Neuronal stem cell (in vitro differentiated cells): ENCODE measurements at places on chromosomes 5 and 9.
A peak's percentile ranks its signal among the peaks of the same experiment; 100 is the strongest.

DNA sequence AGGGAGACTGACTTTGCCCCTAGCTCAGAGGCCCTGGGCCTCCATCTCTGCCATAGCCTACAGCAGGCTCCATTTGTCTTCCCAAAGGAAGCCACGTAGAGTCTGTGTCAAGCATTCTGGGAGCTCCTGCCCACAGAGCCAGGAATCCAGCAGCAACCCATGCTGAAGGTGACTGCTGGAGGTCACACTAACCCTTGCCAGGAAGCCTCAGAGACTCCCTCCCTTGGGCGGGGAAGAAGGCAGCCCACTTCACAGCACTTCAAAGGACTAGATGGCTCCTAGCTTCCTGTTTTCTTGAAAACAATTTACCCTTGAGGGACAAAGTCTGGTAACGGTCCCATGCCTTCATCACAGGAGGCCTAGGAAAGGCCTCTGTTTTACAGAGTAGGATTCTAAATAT, 1.7 kb downstream of the CKMT2 start:
- DNase-seq, result no peak

DNA sequence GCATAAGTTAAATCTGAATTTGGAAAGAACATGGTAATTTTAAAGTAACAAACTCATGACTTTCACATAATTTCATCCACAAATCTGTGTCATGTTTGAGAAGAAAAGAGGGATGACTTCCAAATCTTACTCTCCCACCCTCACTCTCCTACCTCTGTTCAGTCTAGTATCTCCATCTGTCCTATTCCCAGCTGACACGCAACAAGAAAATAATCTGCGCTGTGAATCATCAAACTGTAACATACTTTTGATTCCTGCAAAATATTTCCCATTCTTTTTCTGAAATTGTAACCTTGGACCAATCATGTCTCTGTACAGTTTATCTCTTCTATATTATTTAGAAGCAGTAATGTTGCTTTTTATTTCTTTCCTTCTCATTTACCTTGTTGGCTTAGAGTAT, 91.4 kb downstream of the SLC12A2 start:
- no peak for DNase-seq

DNA sequence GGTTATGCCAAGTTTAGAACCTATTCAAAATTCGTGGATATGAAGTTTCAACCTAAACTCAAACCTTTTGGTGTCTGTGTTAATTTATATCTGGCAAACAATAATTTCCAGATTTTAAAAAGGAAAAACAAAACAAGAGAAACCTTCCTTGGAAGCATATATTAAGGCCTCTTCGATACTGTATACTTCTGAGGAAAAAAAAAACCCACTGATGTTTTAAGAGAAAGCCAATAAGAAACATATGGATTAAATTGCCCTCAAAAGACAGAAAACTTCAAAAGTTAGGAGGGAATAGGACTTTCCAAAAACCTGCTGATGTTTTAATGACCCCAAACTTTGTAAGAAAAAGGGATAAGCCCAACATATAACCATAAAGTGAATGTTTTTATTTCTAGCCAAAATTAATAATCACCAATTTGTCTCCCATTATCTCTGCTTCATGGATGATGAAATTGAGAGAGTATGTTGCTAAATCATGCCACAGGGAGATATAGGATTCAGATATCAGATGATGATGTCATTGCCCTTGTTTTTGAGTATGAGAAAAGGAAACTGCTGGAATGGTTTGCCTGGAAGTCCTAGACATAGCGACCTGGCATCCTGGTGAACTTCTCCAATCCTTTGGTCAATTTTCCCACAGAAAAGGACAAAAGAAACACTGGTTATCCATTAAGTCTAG, 423.9 kb downstream of the DMRT2 start:
- no peak for DNase-seq

GRCh38 chr5:78447775-78448424, 87.5 kb downstream of the SCAMP1 start:
- DNase-seq, result no peak

- DNase-seq, result no peak
Measured at GRCh38 chr5:170149206-170149515, 43.5 kb downstream of the FOXI1 start.

DNA sequence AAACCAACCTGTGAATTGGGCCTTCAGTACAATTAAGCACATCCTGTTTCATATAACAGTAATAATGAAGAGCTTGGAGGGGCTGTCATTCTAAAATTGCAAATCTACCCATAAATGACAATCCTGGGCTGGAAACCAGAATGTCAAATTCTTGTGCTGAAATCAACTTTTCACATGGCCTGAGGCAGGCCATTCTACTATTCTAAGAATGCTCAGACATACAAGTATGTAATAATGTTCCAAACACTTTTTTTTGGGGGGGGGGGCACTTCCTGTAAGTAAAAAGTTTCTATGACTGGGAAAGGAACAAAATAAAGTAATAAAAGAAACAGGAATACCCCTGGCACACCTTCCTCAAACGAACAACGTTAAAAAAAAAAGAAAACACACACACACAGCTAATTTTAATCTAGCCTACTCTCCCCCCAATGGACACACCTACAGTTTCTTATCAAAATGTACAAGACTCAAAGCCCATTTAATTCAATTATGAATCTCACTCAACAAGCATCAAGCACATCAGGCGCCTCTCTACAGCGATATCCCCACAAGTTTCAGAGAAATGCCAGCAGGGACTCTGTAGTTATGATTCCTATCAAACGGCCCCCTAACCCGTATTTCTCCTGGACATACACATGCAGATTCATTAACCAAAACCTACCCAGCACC, 1.4 kb downstream of the ETF1 start:
- no peak for DNase-seq

DNA sequence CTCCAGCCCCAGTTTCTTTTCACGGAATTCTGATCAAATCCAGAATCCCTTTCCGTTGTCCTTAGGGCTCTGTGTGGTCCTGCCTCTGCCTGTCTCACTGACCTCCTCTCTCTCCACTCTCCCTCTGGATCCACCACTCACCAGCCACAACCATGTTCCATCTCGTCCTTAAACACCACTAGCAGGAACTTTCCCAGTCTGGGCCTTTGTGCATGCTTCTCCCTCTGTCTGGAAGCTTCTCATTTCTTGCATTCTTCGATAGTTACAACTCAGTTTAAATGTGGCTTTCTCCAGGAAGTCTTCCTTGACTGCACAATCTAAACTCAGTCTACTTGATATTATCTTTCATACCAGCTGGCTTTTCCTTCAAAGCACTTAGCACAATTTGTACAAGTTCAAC, 117.7 kb upstream of the MSX2 start:
- DNase-seq, result no peak

GRCh38 chr5:32143617-32144377, 30.3 kb downstream of the GOLPH3 start:
- no peak for DNase-seq

- DNase-seq, result no peak
Measured at GRCh38 chr9:102101723-102102122, 363.3 kb upstream of the GRIN3A start.

- DNase-seq, result no peak
Measured at GRCh38 chr9:1747417-1747967, 267.7 kb upstream of the SMARCA2 start.

- no peak for DNase-seq
Measured at GRCh38 chr5:149938279-149938678, 6.3 kb downstream of the PDE6A start.

DNA sequence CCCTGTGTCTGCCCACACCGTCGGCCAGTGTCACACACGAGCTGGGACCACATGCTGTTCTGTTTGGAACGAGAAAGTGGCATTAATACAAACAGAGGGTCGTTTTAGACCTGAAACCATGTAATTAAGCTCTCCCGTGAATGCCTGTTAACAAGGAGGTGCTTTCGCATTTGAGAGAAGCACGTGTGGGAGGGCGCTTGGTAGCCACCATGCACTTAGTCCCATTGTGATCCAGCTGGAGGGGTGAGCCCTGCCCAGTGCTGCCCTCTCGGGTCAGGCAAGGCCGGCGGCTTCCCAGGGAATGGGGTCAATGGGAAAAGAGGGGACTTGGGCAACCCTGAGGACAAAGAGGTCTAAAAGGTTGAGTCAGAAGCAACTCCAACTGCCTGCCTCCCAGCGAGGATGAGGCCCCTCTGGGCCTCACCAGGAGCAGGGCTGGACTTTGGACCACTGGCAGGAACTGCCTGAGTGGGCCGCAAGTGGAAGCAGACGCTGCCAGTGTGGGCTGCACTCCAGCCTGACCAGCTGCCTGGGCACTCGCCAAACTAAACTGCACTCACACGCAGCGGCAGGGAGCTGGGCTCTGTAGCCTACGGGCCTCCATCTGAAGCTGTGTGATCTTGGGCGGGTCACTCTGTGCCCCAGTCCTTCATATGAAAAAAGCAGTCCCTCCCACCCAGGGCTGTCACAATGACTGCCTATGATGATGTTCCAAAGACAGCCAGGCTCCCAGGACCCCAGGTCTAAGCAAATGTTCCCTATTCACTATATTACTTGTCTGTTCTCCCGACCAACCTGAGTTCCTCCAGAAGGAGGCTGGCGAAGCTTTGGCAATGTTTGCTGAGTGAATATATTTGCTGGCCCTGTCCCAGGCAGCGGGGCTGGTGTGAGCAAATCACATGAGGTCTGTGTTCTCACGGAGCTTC, 195.7 kb downstream of the CDK5RAP2 start:
- DNase-seq, result peak; percentile 37

DNA sequence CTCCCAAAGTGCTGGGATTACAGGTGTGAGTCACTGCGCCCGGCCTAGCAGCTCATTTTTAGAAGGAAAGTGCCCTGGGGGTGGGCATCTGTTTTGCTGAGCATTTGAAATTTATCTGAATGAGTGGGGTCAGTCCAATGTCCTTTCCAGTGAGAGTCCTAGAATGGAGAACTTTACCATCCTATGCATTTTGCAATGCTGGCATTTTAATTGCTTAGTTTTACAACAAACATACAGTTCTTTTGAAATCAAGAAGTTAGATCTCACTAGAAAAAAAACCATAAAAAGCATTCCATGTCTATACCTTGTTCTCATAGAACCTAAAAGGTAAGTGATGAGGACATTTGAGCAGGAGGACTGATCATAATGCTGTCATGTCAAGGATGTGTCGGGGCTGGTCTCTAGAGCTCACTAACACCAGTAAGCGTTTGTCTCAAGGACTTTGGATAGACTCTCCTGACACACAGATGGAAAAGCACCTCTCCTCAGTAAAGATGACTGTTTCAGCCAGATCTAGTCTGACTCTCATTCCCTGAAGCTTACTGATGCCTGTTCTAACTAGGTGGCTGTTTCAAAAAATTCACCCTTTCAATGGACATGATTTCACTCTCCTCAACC, 83.9 kb downstream of the DCP2 start:
- DNase-seq, result no peak

DNA sequence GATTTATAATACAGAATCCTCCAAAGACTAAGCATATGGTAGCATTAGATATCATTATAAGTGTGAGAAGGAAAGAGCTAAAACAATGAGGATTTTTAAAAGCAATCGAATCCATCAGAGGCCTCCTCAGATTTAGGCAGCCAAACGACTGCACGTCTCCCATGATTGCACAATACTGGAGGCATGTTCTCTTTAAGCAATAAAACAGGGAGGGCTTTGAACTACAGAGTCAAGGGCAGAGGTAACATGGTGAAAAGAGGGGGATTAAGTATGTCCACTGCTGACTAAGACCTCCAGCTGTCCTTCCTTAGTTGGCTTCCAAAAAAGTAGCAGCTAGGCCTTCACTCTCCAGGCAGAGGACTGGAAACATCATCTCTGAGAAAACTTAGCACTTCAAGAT, 298.7 kb upstream of the RGMB start:
- DNase-seq, result no peak

GRCh38 chr5:71586052-71586940, 844 bp upstream of the MCCC2 start:
- DNase-seq, result no peak

- no peak for DNase-seq
Measured at GRCh38 chr5:134189031-134189430, 12.3 kb upstream of the SKP1 start.
